Ureter (tissue), 1 donor: ENCODE measurements at places on chromosomes 4 and X.

- no peak for DNase-seq
Observed at GRCh38 chr4:165539801-165540200, 161.0 kb downstream of the CPE start.

GRCh38 chr4:141006242-141006802 lies 126.9 kb downstream of the RNF150 start:
- DNase-seq, result no peak

DNA sequence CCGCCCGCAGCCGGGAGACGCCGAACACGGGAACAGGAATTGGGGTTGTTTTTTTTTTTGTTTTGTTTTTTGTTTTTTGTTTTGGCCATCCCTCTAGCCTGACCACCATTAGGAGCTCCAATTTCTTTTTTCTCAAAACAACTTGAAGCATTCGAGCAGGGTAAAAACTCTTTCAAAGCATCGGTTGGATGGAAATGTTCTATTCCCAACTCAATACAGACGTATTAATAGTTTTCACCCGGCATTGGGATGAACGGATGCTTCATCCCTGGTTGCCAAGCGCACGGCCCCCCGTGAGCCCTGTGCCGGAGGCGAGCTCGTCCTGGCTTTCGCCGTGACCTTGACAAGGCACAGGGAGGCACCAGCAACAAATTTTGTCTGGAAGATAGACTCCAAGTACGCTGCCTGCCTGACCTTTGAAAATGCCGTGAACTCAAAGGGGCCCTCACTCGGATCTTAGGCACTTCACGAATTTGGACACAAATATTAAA lies 352 bp upstream of the MAP3K15 start:
- DNase-seq, result no peak

GRCh38 chrX:71533851-71534561 lies 1.1 kb downstream of the OGT start:
- DNase-seq, result peak; percentile 45

- no peak for DNase-seq
Observed at GRCh38 chrX:41603596-41603995, 85.2 kb upstream of the GPR34 start.

DNA sequence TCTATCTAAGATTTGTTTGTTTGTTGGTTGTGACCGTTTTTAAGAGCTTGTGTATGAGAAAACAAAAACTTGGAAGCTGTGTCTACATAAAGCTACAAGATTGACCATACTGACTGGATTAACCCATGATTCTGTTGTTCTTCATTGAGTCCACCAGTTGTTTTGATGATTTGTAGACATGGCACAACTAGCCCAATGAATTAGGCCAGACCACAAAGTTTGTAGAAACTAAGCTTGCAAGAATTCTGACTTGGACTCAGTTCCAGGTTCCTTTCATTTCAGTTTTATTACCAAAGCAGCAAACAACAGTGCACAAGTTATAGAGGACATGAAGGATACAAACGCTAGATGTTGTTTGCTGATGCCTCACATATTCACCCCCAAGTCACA lies 119.3 kb downstream of the RASGEF1B start:
- DNase-seq, result no peak

- peak; percentile 48 for DNase-seq
Observed at GRCh38 chr4:152352622-152353116, 183.2 kb downstream of the FBXW7 start.

GRCh38 chr4:101600287-101600686 lies 190.2 kb upstream of the BANK1 start:
- no peak for DNase-seq

DNA sequence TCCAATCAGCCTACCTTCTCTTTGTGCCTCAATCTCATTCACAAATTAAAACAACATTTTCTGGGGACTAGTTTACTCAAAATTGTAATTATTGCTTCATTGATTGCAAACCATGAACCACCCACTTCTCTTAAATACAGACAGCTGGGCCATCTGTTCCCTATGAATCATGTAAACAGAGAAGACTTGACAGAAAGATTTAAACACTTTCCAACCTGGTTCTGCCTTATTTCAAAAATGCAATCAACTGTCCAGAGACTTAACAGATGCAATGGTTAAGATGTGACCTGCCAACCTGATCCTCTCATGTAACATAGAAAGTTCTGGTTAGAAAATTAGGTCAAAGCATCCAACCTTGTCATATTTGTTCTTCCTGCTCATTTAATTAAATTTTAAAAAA lies 20.8 kb upstream of the SERTM2 start:
- no peak for DNase-seq

DNA sequence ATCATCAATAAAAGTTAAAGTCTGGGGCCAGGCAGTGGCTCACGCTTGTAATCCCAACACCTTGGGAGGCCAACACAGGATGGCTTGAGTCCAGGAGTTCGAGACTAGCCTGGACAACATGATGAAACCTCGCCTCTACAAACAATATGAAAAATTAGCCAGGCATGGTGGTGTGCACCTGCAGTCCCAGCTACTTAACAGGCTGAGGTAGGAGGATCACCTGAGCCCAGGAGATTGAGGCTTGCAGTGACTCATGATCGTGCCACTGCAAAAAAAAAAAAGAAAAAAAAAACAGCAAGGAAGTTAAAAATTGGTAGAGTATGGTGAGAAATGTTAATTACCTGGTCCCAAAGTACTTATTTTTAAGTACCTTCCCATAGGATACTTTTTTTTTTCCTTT lies 27.5 kb downstream of the FBXW7 start:
- no peak for DNase-seq

DNA sequence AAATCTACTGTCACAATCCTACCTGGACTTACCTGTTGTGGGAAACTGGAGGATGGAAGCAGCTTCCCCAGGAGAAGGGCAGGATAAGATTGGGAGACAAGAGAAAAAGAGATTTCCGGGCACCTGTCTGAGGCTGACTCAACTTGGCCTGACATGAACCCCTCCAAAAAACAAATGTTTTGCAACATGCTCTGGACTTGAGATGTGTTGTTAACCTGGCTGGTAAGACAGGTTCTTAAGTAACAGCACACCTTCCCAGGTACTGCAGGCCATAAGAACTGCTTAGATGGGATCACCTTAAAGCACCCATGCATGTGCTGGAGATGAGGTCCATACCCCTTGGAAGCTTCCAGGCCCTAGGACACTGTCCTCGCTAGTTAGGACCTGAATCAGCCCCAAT lies 4.4 kb upstream of the SMIM43 start:
- no peak for DNase-seq

- no peak for DNase-seq
Observed at GRCh38 chr4:54683616-54684346, 26.0 kb downstream of the KIT start.

- DNase-seq, result no peak
Observed at GRCh38 chr4:112510291-112511092, 5.5 kb downstream of the NEUROG2 start.

DNA sequence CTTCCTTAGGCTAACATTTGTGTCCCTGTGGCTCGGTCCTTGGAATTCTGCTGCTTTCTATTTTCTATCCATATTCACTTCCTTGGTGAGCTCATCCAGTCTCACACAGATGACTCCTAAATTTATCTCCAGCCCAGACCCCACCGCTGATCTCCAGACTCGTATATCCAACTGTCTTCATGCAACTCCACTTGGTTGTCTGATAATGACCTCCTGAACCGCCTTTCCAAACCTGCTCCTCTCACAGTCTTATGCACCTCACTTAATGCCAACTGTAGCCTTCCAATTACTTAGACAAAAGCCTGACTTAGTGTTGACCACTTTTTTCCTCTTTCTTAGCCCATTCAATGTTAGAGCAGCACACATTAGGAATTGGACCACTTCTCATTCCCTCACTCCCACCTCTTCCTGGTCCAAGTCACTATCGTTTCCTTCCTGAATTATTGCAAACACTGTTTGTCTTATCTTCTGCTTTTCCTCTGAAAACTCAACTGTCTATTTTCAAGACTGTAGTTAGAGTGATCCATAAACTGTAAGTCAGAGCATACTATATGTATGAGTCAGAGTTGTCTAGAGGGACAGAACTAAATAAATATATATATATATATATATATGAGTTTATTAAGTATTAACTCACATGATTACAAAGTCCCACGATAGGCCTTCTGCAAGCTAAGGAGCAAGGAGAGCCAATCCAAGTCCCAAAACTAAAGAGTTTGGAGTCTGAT lies 292.5 kb downstream of the UNC5C start:
- DNase-seq, result no peak

- DNase-seq, result no peak
Observed at GRCh38 chrX:15714529-15714928, 23.5 kb upstream of the CA5B start.

- peak; percentile 70 for DNase-seq
Observed at GRCh38 chr4:152935631-152936445, at the start of gene FHDC1. FHDC1 (plus strand) TSS chr4:152936323; CDS start chr4:152943058, 6,735 bp downstream.

DNA sequence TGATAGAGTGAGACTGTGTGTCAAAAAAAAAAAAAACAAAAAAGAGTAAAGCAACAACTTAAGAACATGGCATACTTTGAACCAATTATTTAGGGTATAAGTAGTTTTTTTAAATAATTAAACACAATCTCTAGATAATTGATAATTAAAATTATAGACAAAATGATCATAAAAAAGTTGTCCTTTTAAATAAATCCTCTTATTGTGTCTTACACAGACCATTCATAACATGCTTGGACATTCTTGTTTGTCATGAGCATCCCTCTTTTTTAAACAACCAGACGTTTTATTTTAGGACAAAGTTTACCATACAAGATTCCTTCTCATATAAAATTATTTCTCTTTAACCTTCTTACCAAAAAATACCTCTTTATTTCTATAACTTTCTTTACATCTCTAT lies 35.1 kb downstream of the SPCS3 start:
- DNase-seq, result no peak

- no peak for DNase-seq
Observed at GRCh38 chr4:177405508-177405907, 36.7 kb downstream of the AGA start.

DNA sequence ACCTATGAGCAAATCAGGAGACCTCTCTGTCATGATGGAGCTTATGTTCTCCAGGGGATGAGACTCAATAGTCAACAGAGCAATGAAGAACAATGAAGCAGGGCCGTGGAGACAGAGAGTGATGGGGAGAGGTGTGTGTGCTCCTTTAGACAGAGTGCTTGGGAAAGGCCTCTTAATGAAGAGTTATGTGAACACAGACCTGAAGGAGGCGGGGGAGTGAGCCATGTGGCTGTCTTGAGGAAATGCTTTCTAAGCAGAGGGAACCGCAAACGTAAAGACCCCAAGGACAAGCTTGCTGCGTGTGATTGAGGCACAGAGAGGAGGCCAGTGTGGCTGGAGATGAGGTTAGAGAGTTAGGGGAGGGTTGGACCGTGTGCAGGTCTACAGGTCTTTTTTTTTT lies 53.1 kb downstream of the CHRNA9 start:
- DNase-seq, result no peak

DNA sequence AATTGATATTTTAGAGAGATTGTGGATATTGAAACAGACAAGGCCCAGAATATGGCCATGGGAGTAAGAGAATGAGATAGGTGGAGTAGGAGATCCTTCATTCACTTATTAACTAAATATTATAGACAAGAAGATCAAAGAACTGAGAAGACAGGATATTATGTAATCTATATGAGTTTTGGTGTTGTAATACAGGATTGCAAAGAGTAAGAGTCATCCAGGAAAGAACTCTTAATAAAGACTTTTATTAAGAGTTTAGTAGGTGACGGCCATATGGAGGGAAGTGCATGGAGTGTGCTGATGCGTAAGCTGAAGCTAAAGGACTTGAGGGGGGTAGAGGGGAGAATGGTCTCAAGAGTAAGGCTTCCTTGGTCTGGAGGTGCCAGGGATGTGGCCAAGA lies 153.7 kb downstream of the VEGFC start:
- no peak for DNase-seq

DNA sequence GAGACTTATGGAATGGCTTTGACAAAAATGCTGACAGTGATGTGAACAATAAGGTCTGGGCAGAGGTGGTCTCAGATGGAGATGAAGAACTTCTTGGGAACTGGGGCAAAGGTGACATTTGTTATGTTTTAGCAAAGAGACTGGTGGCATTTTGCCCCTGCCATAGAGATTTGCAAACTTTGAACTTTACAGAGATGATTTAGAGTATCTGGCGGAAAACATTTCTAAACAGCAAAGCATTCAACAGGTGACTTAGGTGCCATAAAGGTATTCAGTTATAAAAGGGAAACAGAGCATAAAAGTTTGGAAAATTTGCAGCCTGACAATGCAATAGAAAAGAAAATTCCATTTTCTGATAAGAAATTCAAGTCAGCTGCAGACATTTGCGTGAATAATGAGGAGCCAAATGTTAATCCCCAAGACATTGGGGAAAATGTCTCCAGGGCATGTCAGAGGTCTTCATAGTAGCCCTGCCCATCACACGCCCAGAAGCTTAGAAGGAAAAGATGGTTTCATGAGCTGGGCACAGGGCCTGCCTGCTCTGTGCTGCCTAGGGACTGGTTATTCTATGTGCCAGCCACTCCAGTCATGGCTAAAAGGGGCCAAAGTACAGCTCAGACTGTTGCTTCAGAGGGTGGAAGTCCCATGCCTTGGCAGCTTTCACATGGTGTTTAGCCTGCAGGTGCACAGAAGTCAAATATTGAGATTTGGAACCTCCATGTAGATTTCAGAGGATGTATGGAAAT lies 782.2 kb downstream of the TRAM1L1 start:
- DNase-seq, result no peak

- no peak for DNase-seq
Observed at GRCh38 chrX:72203421-72203820, 21.9 kb downstream of the PIN4 start.
